ENCODE measurements at places on chromosomes 16 and 17.

DNA sequence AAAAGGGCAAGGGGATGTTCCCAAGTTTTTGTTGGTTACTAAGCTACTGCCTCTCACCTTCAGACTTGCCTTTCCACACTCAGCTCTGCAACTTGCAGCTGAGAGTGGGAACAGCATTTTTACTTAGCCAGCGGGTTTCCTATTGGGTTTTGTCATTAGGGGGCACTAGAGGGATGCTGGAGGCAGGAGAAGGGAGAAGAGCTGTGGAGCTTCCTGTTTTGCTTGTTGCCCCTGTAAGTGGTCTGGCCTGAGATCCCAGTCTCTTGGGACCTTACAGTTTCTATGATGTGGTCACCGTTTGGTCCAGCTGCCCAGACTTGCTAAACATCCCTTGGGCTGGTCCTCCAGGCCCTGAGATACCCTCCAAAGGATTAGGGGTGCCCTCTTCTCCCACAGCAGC is 209.6 kb upstream of the NLRP1 start:
- no peak for DNase-seq

GRCh38 chr17:12388226-12388625 is 277.5 kb upstream of the MYOCD start:
- DNase-seq = no peak

DNA sequence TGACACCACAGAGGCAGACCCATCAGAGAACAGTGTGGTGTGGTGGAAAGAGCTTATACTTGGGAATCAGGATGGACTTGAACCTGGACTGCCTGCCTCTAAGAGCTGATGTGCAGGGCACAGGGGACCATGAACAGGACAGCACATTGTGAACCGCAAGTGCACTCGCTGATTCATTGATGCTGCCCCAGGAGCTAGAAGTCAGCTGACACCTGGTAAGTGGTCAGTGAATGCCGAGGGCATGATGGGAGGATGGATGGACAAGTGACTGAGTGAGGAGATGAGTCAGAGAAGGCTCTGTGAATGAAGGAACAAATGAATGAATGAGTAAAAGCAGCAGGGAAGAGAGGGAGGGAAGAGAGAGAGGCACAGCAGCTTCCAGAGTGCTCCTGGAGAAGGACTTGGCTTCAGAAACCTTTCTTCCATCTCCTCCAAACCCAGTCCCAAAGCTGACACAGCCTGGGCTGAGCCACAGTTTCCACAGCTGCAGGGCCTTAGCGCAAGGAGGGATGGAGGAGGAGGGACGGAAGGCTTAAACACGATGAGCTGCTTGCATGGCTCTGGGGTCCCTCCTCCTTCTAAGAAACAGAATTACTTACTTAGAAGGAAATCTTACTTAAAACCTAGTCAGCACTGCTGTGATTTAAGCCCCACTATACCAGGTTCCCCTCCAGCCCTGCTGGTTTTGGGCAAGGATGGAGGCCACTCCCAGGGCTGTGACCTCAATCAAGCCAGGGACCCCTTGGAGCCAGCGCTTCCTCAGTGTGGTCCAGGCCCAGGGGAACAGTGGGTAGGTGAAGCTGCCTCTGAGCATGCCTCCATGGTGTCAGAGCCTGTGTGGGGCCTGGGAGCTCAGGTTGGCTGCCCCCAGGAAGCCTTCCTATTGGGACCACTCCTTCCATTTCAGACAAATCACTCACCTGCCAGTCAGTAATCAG is 184.6 kb downstream of the TMEM132E start:
- DNase-seq = no peak

DNA sequence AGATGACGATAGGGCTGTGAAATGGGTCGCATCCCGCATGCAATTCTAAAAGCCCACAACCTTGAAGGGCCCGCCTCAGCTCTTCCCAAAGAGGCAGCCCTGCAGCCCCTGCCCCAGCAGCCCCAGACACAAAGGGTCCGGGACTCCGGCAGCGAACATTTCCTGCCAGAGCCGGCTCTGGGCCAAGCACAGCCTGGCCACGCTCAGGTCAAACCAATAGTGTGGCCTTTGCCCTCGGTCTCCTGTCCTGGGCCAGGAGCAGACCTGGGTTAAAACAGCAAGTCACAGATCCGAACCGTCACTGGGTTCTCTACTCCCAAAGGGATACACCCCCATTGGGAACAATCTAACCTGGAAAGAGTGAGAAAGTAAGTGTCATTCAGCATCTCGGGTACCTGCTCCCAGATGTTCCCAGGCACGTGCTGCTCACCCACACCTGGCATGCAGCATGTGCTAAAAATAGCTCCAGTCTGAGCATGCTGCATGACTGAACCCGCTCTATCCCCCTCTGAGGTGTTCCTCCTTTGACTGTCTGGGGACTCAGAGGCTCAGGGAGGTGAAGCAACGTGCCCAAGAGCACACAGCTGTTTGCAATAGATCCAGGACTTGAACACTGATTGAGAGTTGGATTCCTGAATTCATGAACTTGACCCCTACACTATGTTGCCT is 22.2 kb upstream of the ATP2A3 start:
- no peak for DNase-seq

DNA sequence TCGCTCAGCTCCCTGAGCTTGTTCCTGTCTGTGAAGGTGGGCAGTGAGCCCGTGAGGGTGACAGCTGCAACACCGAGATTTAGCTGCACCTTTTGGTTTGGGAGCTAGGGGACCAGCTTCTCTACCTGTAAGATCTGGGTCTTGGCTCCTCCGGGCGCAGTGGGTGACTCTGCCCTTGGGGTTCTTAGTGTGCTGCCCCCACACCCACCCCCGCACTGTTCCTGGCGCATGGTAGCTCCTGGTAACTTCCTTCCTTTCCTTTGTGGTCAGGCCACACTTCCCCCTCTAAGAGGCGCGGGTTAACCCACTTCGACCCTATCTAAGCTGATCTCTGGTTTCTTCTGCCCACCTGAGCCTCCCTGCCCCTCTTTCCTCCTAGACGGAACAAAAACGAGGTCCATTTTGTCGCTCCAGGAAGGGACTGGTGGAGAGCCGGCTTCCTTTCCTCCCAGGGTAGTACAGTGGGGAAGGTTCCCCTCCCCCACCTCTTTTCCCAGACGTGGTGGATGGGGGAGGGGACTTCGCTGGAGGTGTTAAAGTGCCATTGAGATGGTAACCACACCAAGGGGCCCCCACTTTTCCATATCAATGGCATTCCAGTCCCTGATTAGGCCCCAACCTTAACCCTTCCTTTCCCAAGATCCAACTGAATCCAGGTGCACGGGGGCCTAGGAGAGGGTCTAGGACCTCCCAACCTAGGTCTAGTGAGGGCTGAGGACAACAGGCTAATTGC is 4.6 kb upstream of the CLDN9 start:
- no peak for DNase-seq

GRCh38 chr17:1223662-1224061 is 43.9 kb upstream of the ABR start:
- no peak for DNase-seq

DNA sequence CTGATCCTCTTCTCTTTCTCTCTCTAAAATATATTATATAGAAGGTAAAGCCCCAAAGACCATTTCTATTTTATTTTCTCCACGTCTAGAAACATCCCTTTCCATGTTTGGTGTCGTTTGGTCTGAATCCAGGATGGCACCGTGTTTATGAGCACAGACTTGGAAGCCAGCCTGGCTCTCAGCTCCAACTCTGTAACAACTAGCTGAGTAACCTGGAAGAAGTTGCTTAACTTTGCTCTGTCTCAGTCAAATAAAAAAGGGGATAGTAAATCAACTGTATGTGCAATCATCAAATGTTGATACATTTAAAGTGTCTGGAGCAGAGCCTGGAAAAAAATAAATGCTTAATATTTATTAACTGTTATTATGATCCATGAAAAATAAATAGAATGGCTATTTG is 249.8 kb upstream of the MAF start:
- no peak for DNase-seq

DNA sequence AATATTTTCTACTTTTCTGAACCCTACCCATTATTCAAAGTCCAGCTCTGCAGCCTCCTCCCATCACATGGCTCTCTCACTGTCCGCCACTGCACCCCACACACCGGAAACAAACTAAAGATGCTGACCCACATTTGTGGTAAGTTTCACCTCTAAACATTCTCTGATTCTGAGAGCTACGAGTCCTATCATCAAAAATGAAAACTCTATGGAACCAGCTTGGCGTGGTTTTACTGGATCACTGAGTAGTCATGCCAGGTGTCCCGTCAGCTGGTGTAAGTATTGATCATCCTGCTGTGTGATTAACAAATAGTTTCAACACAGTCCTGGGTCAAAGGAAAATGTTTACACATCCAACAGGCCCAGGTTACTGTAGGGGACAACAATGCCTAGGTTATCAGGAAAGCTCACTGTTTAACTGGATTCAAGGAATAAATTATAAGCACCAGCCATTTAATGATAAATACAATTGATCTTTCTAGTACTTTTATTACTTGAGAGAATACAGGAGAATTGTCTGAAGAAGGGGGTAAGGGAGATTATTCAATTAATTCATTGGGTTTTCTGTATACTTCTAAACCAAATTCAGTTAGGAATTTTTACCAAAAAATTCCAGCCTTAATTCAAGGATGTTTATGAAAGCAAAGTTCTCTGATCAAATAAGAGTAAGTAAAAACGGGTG is 33.9 kb downstream of the CYTH1 start:
- peak; percentile 24 for DNase-seq

DNA sequence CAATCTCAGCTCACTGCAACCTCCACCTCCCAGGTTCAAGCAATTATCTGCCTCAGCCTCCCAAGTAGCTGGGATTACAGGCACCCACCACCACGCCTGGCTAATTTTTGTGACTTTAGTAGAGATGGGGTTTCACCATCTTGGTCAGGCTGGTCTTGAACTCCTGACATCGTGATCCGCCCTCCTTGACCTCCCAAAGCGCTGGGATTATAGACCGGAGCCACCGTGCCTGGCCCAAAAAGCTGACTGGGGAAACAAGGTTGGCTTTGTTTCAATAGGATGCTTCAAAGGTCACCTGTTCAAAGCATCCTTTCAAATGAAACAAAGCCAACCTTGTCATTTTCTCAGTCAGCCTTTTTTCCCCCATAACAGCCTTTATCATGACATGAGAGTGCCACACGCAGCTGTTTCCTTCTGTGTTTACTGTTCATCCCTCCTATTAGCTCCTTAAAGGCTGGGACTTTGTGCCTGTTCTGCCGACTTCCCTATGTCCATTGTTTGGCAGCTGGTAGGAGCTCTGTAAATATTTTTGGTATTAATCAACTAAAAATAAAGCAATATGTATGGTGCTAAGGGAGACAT is 51.1 kb downstream of the ADAMTS18 start:
- no peak for DNase-seq

DNA sequence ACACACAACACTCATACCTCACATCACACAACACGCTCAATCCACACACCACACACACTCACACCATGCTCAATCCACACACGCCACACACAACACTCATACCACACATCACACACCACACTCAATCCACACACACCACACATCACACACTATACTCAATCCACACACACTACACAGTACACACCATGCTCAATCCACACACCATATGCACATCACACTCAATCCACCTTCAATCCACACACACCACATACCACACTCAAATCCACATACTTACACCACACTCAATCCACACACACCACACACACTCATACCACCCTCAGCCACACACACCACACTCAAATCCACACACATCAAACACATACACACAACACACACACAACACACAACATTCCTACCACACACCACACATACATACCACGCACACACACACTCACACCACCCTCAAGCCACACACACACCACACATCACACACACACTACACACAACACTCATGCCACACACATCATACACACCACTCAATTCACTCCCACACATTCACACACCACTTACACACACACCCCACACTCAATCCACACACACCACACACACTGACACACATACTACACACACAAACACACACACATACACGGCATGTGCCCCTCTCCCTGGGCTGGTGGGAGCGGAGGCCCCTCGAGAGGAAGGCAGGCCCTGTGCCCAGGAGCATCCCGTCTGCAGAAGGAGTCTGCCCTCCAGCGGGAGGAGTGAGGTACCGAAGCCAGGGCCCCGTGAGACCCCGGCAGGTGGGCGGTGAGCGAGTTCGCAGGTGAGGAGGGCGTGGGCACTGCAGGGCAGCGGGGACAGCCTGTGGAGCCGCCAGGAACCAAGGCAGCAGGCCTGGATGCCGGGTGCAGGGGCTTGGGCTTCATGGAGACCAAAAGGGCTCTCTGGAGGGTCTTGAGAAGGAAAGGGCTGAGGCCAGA is 33.1 kb upstream of the RPTOR start:
- no peak for DNase-seq

DNA sequence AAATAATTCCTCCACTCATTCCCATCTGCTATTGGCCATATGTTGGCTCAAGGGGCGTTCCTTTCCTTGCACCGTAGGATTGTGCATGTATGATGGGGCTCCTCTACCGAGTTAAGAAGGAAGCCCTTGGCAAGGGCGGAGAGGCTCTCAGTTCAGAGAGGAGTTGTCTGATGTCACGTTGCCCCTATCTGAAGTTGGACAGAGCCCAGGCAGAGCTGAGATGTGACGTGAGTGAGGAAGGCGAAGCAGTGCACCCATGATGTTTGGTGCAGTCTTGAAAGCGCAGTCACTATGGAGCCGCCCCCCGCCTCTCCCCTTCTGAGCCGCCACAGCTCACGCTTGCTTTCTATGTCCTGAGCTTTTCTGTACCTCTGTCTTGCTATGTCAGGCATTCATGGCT is 40.7 kb downstream of the CDH13 start:
- DNase-seq = no peak

- no peak for DNase-seq
Measured at GRCh38 chr16:66116163-66117002, 250.1 kb upstream of the CDH5 start.

DNA sequence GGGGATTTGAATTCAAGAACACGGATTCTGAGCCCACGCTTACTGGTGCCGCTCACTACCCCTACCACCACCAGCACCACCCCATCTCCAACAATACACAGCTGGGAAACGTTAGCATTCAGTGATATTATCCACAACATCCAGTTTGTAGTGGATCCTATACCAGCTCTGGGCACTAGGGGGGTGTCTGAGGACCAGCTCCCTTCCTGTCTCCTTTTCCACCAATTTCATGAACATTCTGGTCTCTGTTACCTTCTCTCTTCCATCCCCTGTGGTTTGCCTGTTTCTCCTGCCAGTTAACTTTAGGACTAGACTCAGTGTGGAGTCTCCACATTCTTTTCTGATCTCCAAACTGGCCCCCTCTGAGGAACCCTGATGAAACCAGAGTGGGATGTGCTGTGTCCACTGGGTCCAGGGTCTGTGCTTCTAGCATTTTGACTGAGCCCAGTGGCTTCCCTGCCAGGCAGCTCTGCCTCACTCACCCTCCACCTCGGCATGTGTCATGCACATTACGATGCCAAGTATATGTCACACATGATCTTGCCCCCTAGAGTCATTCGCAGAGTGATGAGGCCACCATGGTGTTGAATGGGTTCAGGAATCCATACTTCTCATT is 187.0 kb upstream of the CDH13 start:
- DNase-seq = no peak

GRCh38 chr17:37770631-37771518 is 26.0 kb upstream of the HNF1B start:
- DNase-seq = peak; percentile 7
